Myometrial cell (primary cell): ENCODE measurements at places on chromosomes 3 and 15. TPM values are rescaled to one million over a fixed set of nuclear protein-coding genes. Genes with fewer than 3 reads are reported as not detected.

ALG1L2 gene
- total RNA-seq, result not detected in 2 replicates

GNAI2 gene
- total RNA-seq, result 356 and 418 TPM in 2 replicates

LRRN1 gene
- not detected in 2 replicates for total RNA-seq

AGBL1 gene
- not detected in 2 replicates for total RNA-seq

GOLGA8K gene
- not detected in 2 replicates for total RNA-seq

CSPG5 gene
- total RNA-seq, result 0.35 TPM in 1 of 2 replicates, not detected in the other

POLR2M gene
- total RNA-seq, result 28.0 and 33.8 TPM in 2 replicates

DNAH12 gene
- not detected in 2 replicates for total RNA-seq

DPP8 gene
- 13.3 and 21.4 TPM in 2 replicates for total RNA-seq

PLA2G4F gene
- total RNA-seq, result not detected in 2 replicates

CHL1 gene
- not detected in 2 replicates for total RNA-seq

CHRM5 gene
- total RNA-seq, result not detected in 2 replicates

CPNE9 gene
- total RNA-seq, result not detected in 2 replicates

DUOX1 gene
- total RNA-seq, result not detected in 2 replicates

GOLGA6L7 gene
- total RNA-seq, result not detected in 2 replicates

TM6SF1 gene
- 1.2 and 3.4 TPM in 2 replicates for total RNA-seq

CPNE4 gene
- not detected in 2 replicates for total RNA-seq

SEMA3G gene
- total RNA-seq, result not detected in 2 replicates

GP9 gene
- total RNA-seq, result not detected in 2 replicates

TMED3 gene
- total RNA-seq, result 229 and 259 TPM in 2 replicates

SLC28A1 gene
- total RNA-seq, result not detected in 2 replicates

CD200R1 gene
- total RNA-seq, result not detected in 2 replicates

TMEM62 gene
- 16.7 and 19.3 TPM in 2 replicates for total RNA-seq

ACKR2 gene
- total RNA-seq, result under 0.01 TPM in 1 of 2 replicates, not detected in the other

MINAR1 gene
- 0.53 and 0.86 TPM in 2 replicates for total RNA-seq

SPRED1 gene
- 24.2 and 28.4 TPM in 2 replicates for total RNA-seq

SAMMSON gene
- not detected in 2 replicates for total RNA-seq

DUOXA1 gene
- total RNA-seq, result not detected in 2 replicates

TRPC1 gene
- 7.3 and 21.0 TPM in 2 replicates for total RNA-seq

TGM4 gene
- under 0.01 TPM in 1 of 2 replicates, not detected in the other for total RNA-seq

C3orf22 gene
- not detected in 2 replicates for total RNA-seq

ADAMTSL3 gene
- not detected in 2 replicates for total RNA-seq

MKRN2OS gene
- total RNA-seq, result not detected in 2 replicates

FBXO40 gene
- not detected in 2 replicates for total RNA-seq

WDR72 gene
- total RNA-seq, result not detected in 2 replicates

CACNA2D2 gene
- 0.18 TPM in 1 of 2 replicates, not detected in the other for total RNA-seq

TTC21A gene
- 2.0 and 6.0 TPM in 2 replicates for total RNA-seq

SV2B gene
- total RNA-seq, result not detected in 2 replicates

SLC22A14 gene
- total RNA-seq, result not detected in 2 replicates

AMIGO3 gene
- total RNA-seq, result 1.2 TPM in 1 of 2 replicates, not detected in the other

THRB gene
- 3.7 and 7.3 TPM in 2 replicates for total RNA-seq

ENTPD3 gene
- not detected in 2 replicates for total RNA-seq

TNFAIP8L3 gene
- total RNA-seq, result 4.1 and 5.8 TPM in 2 replicates

DZIP1L gene
- total RNA-seq, result 8.5 and 13.8 TPM in 2 replicates

COMMD2 gene
- total RNA-seq, result 19.8 and 23.9 TPM in 2 replicates

MYRIP gene
- not detected in 2 replicates for total RNA-seq

TRAT1 gene
- total RNA-seq, result not detected in 2 replicates

ANKRD63 gene
- total RNA-seq, result not detected in 2 replicates

ROBO2 gene
- total RNA-seq, result not detected in 2 replicates

SKOR1 gene
- total RNA-seq, result under 0.01 TPM in 1 of 2 replicates, not detected in the other

SLC22A13 gene
- not detected in 2 replicates for total RNA-seq

KLHL40 gene
- total RNA-seq, result not detected in 2 replicates

CMTM8 gene
- total RNA-seq, result 0.18 and 1.4 TPM in 2 replicates

VIPR1 gene
- total RNA-seq, result not detected in 2 replicates

PDHB gene
- total RNA-seq, result 104 and 118 TPM in 2 replicates

FRG2C gene
- total RNA-seq, result under 0.01 TPM in 1 of 2 replicates, not detected in the other

FGF7 gene
- 69.2 and 92.2 TPM in 2 replicates for total RNA-seq

UBAP1L gene
- total RNA-seq, result 0.18 and 0.29 TPM in 2 replicates
